ENCODE measurements at places on chromosomes 11 and 22.

DNA sequence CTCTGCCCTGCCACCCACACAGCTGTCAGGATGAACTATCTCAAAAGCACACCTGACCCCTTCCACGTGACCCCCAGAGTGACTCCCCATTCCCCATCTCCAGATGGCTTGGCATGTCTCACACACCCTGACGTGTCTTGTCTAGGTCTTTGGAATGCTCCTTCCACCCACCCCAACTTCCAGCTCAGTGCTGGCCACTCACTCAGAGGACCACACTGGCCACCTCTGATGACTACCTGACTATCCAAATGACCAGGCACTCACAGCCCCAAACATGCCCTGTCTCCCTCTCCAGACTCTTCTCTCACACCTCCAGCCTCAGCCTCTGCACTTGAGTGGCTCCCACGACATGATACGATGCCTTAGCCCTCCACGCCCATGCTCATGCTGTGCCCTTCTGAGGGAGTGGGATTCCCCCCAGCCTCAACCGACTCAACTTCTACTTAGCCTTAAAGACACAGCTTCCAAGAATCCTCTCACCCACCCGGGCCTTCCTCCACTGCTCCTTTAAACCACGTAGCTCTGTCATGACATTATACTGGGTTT is 259.4 kb downstream of the BUD13 start:
- DNase-seq: no peak

DNA sequence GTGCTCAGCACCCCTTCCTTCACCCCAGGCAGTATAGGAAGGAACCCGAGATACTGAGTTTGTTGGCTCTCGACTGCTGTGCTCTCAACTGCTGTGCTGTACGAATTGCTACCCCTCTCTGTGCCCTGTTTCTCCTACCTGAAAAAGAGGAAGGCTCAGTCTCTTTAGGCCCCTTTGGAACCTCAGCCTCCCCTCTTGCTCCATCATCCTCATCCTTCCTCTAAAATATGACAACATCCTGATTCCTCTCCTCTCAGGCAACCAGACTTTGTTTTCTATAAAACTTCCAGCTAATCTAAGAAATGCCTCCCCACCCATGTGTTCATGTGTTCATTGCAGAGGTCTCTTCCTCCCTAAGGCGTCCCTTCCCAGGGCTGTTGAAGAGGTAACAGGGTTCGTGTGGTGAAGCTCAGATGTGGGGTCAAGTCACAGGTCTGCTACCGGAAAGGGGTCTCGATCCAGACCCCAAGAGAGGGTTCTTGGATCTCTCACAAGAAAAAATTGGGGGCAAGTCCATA is 35.5 kb upstream of the CD82 start:
- no peak for DNase-seq

DNA sequence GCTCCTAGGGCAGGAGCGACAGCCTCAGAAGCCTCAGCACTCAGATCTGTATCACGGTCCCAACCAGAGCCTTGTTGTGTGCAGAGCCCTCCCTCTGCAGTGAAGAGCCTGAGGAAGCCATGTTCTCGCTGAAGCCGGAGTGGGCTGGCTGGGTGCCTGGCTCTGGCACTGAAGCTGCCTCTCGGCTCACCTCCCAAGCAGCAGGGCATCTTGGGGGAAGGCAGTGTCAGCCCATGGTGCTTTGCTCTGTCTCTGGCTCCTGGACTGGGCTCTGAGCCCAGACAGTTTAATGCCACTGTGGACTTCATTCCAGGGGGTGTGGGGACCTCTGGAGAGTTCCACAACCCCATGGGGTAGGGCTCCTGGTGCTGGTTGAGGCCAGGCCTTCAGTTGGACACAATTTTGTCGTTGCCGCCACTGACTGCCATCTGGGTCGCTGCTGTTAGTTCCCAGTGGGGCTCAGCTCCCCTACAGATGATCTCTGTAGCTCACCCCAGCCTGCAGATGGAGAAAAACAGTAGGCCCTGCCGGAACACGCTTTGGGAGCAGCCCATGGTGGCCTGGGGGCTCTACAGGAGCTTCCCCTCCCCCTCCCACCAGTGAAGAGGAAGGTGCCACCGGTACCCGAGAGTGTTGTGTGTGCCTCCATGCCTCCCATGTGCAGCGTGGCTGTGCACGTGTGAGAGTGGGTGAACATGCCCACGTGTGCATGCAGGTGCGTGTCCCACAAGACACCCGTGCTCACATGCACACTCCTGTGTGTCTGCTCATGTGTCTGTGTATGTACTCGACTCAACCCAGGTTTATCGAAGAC is 86.5 kb upstream of the B3GAT1 start:
- no peak for DNase-seq

- peak; percentile 87 for DNase-seq
Measured at GRCh38 chr11:130121445-130121978, 38.1 kb upstream of the ST14 start.

Data from fibroblast of skin of right biceps (primary cell).